B cell (primary cell): ENCODE measurements at places on chromosomes 3 and 15.

DNA sequence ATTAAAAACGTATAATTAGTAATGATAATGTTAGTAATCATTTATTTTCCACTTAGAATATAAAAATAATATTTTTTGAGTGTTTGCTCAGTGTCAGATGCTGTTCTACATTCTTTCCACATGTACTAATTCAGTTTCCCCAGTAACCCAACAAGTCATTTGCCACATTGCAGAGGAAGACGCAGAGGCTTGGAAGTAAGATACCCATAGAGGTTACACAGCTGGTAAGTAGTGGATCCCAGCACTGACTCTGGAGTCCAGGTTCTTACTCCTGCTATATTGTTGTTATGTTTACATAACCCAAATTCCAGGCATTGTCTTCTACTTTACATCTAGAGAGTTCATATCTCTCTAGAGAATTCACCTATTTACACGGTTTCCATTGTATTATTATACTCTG lies 48.2 kb upstream of the MYO5C start:
- DNase-seq, result no peak

GRCh38 chr3:69095636-69096035 lies 10.9 kb downstream of the ARL6IP5 start:
- no peak for DNase-seq

- DNase-seq, result no peak
These were observed 30.7 kb upstream of the MYLK start for GRCh38 chr3:123914829-123915228.

DNA sequence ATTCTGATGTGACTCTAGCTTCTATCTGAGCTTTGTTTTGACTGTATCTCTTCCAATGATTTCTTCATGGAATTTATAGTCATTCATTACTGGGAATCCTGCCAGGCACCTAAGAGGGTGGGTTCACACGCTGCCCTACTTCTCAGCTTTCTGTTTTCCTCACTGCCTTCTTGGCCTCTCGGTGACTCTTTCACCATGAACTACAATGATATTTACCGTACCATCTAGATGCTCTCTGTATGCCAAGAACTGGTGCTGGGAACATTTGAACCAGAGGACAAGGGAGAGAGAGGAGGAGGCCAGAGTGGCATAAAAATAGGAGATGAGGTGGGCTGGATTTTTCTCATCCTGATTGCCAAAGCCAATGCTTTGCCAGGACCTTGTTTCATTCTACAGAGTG lies 280.0 kb upstream of the P2RY1 start:
- DNase-seq, result no peak

DNA sequence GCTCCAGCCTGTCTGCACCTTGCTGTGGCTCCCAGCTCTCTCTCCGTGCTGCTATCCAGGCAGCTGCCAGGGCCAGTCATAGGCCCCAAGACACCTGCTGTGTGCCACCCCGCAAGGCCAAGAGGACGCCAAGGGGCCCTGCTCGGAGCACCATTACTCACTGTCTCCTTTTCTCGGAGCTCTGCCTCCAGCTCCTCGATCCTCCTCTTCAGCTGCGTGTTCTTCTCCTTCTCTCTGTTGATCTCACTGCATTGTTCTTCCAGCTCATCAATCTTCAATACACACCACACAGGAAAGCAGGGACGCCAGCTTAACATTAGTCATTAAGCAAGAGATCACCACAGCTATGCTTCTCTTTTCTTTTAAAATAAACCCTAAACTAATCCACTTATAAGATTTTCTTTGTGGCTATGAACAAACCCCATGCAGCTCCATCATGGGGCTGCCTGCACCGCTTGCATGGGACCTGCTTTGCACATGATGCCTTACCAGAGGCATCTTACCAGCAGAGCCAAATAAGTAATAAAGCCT lies 42.6 kb downstream of the WHAMM start:
- DNase-seq, result no peak

GRCh38 chr3:71310980-71311660 lies 272.4 kb downstream of the FOXP1 start:
- DNase-seq, result no peak
